ENCODE measurements at places on chromosomes 1 and 21.

GRCh38 chr1:91732291-91733107 lies 153.5 kb downstream of the TGFBR3 start:
- no peak for DNase-seq

- peak; percentile 53 for DNase-seq
Observed at GRCh38 chr1:28580722-28581530, 11.1 kb upstream of the RAB42 start.

DNA sequence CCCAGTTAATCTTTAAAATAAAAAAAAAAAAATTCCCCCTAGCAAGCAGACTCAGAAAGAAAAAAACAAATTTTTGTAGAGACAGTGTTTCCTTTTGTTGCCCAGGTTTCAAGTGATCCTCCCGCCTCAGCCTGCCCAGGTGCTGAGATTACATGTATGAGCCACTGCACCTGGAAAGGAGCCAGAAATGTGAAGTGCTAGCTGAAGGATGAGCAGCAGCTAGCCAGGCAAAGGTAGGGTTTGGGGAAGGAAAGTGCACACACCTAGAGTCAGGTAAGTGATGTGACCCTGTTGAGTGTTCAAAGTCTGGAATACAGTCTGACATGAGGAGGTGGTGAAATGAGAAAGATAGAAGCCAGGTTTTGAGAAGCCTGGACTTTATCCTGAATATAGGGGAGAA lies 1.7 kb downstream of the AKR1A1 start:
- no peak for DNase-seq

DNA sequence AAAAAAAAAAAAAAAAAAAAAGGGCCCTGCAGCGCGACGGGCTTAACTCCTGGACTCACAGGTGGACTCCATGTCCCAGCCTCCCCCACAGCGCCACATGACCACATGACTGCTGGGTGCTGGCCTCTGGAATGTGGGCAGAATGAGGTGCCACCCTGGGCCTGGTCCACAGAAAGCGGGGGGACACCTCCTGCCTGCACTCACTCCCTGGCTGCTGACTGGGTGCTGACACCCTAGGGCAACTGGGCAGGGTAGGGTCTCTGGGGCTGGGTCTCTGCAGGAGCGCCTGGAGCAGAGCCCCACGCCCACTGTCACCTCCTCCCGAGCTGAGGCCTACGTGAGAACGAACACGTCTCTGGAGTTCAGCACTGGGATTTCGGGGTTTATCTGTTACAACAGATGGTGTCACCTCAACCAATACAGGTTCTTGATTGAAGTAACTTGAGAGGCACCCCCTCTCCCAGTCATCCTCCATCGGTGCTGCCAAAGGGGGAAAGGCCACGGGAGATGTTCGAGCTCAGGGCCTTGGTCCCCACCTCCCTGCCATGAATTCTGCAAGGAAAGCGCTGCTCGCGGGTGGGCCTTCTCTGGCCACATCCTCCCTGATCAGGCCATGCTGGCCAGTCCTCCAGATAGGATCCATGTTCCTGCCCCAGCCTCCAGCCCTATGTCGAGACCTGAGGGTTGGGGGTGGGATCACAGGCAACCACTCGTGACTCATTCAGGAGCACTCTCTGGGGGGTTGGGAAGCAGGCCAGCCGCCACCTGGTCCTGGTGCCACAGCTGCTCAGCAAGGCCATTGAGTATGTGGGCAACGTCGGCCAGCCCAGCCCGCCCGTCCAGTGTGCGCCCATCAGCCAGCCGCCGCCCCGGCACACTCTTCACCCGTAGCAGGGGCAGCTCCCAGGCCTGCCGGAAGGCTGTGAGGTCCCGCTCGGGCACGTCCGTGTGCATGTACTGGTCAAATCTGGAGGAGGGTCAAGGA lies 5.4 kb downstream of the CPLANE2 start:
- no peak for DNase-seq

- no peak for DNase-seq
Observed at GRCh38 chr21:32184485-32184884, 94.4 kb downstream of the MIS18A start.

GRCh38 chr1:42328916-42329496 lies 6.0 kb downstream of the FOXJ3 start:
- no peak for DNase-seq

DNA sequence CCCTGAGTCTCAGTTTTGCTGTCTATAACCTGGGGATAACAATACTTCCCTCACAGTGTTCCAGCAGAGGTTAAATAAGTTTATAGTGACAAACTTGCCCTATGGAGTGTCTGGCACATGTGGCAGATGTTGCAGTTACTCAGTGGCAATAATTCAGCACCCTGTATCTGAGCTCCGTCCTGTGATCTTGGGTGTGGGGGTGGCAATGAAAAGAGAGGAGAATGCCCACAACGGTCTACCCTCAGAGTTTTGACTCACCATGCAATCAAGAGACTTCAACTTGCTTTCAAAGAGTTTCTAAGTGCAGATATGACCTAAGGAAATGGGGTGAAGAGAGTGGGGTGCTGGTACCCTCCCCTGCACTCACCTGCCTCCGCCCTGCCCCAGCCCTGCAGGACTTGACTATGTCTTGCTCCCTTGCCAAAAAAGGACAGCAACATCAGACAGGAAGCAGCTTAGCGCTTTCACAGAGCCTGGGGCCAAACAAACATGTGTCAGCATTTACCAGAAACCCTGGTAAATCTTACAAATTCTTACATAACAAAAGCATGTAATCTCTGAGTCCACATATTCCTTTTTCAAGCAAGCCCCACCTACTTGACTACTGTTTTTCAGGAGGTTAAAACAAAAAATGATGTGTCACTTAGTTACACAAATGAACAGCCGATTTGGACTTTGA lies 185.1 kb upstream of the CAMK1G start:
- DNase-seq = no peak

DNA sequence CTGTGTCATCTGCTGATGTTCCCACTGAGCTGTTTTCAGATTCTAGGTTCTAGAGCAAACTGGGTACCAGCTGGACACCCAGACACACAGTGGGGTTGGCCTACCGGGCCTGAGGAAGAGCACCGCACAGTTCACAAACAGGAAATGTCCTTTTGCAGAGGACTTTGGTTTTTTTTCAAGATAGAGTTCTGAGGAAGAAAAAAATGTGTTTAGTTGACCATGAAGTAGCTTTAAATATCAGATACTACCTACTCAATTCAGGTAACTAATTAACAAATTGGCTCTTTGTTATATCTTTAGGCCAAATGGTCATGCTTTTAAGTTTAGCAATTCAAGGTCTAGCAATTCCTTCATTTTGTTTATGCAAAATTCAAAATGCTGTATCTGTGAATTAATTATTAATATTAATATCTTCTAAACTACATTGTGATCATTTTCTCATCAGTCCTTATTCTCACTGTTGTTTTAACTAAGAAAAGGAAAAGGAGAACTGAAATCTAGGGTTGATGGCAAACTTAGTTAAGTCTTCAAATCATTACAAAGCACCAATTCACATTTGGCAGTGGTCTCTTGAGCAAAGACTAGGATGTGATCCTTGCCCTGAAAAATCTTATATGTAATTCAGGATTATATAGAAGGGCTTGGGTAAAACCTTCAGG lies 17.2 kb upstream of the NCF2 start:
- no peak for DNase-seq

DNA sequence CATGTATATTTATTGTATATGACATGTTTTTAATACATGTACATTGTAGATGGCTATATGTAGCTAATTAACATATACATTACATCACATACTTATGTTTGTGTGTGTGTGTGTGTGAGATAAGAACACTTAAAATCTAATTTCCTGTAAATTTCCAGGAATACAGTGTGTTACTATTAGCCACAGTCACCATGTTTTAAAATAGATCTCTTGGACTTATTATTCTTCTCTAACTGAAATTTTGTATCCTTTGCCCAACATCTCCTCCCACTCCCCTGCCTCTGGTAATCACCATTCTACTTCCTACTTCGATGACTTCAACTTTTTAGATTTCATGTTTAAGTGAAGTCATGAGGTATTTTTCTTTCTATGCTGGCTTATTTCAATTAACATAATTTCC lies 64.8 kb downstream of the FCRL5 start:
- DNase-seq = no peak

DNA sequence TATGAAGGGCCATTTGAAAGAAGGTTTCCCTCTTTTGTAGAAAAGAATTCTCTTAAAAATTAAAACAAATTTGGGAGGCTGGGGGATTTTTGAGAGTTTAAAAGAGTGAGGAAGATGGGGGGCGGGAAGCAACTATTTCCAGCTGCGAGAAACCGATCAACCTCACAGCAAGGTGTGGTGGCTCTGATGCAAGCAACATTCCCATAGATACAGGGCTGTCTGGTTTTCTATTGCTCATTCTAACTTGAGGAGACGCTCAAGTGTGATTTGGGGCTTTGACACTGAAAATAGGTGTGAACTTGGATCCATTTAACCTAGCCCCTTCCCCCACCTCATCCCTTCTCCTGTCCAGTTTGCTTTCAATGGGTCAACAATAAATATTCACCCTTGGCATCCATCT lies 7.2 kb downstream of the RUNX1 start:
- no peak for DNase-seq

DNA sequence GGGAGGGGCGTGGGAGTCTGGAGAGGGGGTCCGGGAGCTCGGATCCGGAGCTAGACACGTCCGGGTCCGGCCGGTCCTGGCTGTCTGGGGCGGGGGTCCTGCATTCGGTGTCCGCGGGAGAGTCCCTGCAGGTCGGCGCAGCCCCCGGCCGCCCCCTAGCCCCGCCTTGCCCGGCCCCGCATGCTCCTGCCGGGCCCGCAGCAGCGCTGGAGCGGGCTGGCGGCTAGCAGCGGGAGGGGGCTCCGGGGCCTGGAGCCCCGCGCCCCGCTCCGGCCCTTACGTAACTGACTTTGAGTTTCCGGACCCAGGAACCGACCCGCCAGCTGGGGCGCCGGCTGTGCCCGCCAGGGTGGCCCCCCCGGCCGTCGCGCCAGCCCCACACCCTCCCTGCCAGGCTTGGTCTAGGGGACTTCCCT lies 26.9 kb upstream of the EPB41 start:
- DNase-seq = peak; percentile 57

DNA sequence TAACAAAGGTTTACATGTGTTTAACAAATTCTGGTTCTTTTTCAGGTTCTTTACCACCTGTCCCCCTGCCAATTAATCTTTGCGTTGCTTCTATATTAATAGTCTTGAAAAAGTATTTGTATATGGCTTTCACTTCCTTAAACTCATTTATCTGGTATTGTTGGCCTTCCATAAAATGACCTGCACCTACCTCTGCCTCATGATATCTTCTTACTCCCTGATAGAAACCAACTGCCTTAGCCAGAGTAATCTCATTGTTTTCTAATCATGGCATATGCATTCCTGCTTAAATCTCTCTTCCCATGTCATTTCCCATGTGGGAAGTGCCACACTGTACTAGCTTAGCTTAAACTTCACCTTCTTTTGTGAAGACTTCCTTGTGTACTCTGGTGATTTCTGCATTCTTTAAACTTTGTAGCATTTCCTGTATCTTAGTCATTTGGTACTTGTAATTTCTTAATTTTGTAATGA lies 8.7 kb downstream of the SMG7 start:
- no peak for DNase-seq

GRCh38 chr1:3910857-3911845 lies 11.1 kb upstream of the C1orf174 start:
- DNase-seq = peak; percentile 67

DNA sequence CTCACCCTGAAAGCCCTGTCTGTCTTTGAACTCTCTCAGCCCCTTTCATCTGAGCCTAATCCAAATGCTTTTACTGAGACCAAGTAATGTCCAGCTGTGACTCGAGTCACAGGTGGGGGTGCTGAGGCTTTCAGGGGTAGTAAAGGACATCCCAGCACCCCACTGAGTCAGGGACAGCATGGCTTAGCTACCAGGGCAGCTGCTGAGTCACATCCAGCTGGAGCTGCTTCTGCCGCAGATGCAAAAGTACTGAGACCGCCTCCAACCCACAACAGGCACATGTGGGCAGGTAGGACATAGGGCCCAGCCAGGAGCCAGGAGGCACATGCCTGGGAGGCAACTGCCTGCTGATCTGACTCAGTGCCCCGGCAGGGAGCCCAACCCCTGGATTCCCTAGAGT lies 6.7 kb upstream of the VSIG8 start:
- DNase-seq = no peak

- no peak for DNase-seq
Observed at GRCh38 chr1:10292188-10292587, 81.8 kb downstream of the KIF1B start.

GRCh38 chr1:172345077-172345476 lies 75.4 kb upstream of the C1orf105 start:
- no peak for DNase-seq

- DNase-seq = no peak
Observed at GRCh38 chr1:63917571-63918417, 144.0 kb downstream of the ROR1 start.

DNA sequence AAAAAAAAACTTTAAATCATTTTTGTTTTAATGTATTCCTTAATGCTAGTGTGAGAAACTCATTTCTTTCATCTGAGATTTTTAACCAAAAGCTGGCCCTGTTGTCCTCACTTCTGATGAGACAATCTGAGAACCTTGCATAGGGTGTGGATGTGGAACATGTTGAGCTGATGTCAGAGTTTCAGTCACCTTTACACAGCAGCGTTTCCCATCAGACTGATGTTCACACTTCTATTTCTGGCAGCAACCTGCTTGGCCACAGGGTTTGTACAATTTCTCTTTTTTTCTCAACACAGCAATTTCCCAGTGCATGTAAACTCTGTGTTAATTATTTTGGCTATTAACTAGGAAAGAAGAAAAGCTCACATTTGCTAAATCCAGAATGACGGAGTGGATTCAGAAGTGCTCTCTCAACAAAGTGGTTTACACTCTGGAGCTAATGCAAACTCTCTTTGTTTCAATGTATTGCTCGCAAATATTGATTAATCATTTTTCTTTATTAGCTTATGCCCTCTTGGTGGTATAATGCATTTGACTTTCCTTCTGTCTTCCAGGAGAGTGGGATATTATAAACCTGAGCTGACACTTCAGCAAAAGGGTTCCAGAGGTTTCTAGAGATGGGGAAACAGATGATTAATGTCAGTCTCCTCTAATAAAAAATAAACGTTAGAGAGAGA lies 70.5 kb upstream of the HSPA13 start:
- no peak for DNase-seq

GRCh38 chr21:25744854-25745253 lies 10.1 kb downstream of the GABPA start:
- DNase-seq = no peak

GRCh38 chr1:65170511-65171142 lies 22.6 kb downstream of the AK4 start:
- DNase-seq = no peak

DNA sequence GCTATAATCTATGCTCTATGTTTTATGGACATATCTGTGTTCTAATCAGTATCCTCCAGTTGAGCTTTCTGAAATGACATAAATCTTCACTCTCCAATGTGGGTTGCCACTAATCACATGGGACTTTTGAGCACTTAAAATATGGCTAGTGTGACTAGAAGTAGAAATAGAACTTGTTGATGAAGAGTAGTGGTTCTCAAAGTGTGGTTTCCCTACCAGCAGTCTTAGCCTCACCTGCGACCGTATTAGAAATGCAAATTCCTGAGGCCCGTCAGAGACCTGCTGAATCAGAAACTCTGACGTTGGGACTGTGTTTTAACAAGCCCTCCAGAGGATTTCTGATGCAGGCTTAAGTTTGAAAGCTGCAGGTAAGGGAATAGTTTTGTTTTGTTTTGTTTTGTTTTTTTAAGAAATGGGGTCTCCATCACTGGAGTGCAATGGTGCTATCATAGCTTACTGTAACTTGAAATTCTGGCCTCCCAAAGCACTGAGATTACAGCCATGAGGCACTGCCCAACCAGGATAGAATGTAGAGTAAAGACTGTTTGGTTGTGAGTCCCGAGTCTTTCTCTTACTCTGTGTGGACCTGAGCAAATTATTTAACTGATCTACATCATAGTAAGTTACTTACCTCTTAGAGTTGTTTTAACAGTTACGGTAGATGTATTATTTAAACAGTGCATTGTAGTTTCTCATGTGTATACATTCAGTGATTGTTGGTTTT lies 21.7 kb downstream of the GLRX2 start:
- DNase-seq = no peak

Data from T follicular helper cell (primary cell).